ENCODE measurements at places on chromosomes 13 and 19. TPM values are rescaled to one million over a fixed set of nuclear protein-coding genes. Genes with fewer than 3 reads are reported as not detected.

Gene BORA
- 11.1 TPM for total RNA-seq

Gene TSC22D1
- 194 TPM for total RNA-seq

Gene FXYD7
- not detected for total RNA-seq

Gene TUBA3C
- total RNA-seq, result not detected

Gene PPM1N
- 4.7 TPM for total RNA-seq

Gene GNG8
- not detected for total RNA-seq

Data from PC-3 (cell line).